ENCODE measurements at places on chromosomes 4 and X.

- no peak for DNase-seq
These were observed 161.9 kb downstream of the STK32B start for GRCh38 chr4:5213087-5213595.

DNA sequence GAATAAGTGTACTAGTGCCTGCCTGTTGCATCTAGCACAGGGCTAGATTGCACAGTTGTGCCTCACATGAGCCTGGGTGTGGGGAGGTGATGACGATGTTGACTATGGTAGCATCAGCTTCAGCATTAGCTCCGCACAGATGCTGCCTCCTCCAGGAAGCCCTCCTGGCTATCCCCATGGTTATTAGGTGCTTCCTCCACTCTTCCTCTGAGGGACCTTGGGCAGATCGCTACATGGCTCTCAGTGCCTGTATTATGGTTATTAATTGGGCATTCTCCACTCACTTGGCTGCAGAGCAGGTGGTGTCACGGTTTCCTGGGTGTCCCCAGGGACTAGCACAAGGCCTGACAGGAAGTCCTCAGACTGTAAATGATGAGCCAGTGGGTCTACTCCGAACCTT, 325.6 kb downstream of the ARHGAP10 start:
- DNase-seq: no peak

GRCh38 chr4:179709961-179710624, 2267.9 kb upstream of the AGA start:
- DNase-seq: peak; percentile 49

DNA sequence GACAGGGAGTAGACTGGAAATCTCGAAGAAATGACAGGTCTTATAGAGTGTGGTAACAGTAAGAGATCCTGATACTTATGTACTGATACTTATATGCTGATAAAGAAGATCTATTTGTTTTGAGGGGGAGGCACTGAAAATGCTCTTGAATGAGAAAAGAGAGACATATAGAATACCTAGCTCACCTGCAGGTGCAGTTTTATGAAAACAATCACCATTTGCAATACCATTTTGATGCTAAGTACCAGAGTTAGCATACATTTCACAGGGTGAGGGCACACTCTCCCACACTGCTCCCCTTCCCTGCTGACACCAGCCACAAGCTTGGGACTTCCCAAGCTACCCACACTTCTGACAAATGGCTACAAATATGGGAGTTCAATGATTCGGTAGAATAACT, 1490.1 kb upstream of the IGFBP7 start:
- DNase-seq: no peak

DNA sequence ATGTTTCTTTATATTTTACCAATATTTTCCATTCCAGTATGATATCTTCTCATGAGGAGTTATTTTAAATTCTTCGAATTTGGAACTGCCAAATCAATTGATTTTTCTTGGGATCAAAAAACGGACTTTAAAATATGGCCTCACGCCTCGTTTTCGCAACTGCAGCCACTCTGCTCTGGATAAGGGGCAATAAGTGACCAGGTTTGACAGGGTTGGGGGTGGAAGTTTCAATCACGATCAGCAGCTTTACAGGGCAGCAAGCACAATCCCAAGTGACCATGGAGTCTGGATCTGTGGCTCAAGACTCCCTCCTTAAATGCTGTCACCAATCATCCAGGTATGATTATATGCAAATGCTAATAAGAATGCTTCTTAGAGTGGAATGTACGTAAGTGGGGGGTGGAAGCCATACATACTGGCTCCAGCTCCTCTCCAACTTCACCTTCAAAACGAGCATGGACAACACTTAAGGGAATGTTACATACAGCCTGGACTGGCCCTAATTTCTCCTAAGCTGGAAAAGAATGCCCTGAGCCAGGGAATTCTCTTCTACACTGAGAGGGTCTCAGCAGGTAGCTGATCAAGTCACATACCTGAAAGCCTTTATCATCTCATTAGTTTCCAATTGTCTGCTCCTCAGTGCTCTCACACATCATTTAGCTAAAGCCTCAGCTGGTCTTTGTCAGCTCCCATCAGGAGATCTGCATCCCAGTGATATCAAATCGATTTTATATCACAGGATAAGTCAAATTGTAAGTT, 176.9 kb upstream of the DCAF8L1 start:
- peak; percentile 78 for DNase-seq

DNA sequence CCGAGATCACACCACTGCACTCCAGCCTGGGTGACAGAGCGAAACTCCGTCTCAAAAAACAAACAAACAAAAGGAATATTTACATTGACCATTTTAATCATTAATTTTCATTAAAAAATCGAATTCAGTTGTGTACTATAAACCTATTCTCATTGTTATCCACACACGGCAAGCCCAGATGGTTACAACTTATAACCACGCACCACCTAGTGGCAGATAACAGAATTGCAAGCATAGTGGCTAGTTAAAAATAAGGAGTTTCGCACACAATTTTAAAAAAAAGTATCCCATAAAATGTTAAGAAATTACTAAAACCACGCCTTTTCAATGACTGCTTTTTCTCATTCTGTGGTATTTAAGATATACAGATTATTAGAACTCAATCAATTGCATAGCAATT, 25.4 kb downstream of the MBNL3 start:
- DNase-seq: peak; percentile 43

DNA sequence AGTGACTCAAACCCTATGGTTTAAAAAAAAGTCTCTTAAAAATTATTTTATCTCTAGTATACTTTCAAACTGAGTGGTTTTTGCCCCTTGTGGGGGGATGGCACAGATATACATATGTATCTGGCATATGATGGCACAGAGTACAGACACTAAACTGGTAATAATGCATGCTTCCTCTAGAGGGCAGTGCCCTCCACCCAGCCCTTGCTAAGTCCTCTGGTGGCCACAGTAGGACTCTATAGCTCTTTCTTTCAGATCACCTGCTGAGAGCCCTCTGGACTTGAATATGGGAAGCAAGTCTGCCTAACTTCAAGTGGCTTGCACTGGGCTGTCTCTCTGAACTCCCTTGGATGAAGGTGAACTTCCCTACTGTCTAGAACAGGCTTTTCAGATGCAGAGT, 66.3 kb downstream of the TSPAN7 start:
- peak; percentile 50 for DNase-seq

- DNase-seq: peak; percentile 88
These were observed at the start of gene CHST7 for GRCh38 chrX:46573331-46573891. CHST7 (plus strand) TSS chrX:46573765; CDS start chrX:46573932, 167 bp downstream.

GRCh38 chrX:102345916-102346315, 93.9 kb downstream of the NXF2B start:
- peak; percentile 63 for DNase-seq

DNA sequence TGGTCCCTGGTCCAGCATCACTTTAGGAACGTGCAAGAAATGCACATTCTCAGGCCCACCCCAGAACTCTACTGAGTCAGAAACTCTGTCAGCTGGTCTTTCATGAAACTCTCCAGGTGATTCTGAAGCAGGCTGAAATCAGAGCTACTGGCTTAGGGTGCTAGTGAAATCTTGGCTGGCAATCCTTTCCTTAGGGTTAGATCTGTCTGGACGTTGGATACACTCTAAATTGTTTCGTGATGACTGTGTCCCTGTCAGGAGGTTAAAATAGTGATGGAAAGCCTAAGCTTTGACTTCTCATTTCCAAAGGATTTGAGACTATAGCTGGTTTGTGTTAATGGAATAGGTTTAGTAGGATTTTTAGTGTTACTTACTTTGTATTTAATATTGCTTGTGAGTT, 99.1 kb downstream of the ARHGAP10 start:
- no peak for DNase-seq

DNA sequence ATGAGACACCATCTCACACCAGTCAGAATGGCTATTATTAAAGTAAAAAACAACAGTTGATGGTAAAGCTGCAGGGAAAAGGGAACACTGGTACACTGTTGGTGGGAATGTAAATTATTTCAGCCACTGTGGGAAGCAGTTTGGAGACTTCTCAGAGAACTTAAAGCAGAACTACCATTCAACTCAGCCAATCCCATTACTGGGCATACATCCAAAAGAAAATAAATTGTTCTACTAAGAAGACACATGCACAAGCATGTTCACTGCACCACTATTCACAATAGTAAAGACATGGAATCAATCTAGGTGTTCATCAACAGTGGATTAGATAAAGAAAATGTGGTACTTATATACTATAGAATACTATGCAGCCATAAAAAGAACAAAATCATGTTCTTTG, 135.0 kb downstream of the REELD1 start:
- DNase-seq: no peak

Measured in neural progenitor cell (in vitro differentiated cells).